NCI-H1092 (cell line): ENCODE measurements at places on chromosomes 2 and 18.

DNA sequence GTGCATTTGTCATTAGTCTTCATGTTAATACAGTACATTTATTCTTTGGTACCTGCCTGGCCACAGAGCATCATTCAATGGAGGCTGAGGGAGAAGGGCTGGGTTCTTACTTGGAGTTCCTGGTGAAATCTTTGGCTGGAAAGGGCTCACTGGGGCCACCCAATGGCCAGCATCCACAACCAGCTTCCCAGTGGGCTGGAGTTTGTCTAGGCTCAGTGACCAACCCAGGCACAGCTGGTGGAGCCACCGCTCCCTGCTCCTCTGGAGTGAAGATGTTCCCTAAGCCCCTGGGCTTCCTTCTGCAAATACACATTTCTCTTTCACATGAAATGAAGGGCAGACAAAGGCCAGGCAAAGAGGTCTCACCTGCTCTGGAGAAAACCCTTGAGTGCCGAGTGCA, 34.4 kb downstream of the EHD3 start:
- DNase-seq, result no peak

GRCh38 chr2:84856787-84857186, 24.1 kb downstream of the TRABD2A start:
- DNase-seq, result no peak

DNA sequence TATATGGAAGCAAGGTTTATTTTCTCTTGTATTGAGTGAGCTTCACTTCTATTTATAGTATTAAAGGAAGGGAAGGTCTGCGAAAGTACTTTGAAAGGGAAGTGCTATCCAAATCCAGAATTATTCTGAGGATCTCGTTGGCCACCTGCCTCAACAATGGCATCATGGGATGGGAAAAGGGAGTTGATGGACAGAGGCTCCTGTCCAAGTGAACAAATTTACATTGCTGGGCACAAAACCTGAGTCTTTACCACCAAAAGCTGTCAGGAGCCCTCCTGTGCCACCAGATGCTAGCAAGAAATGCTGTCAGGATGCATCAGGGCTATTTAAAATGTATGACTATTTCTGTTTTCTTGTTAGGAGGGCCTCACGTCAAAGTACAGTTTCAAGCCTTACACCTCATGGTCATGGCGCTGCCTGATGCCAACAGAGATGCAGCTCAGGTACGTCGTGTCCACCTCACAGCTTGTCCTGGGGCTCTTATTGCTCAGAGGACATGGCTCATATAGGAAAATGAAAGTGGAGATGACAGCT, 157.3 kb downstream of the ARHGAP28 start:
- no peak for DNase-seq

- DNase-seq, result no peak
Observed at GRCh38 chr2:233705911-233706506, 6.7 kb upstream of the UGT1A5 start.

GRCh38 chr2:68290901-68291300, 28.8 kb downstream of the CNRIP1 start:
- no peak for DNase-seq

- no peak for DNase-seq
Observed at GRCh38 chr2:181066333-181066732, 85.9 kb downstream of the UBE2E3 start.

GRCh38 chr18:35949090-35949489, 23.4 kb upstream of the RMP24 start:
- no peak for DNase-seq

DNA sequence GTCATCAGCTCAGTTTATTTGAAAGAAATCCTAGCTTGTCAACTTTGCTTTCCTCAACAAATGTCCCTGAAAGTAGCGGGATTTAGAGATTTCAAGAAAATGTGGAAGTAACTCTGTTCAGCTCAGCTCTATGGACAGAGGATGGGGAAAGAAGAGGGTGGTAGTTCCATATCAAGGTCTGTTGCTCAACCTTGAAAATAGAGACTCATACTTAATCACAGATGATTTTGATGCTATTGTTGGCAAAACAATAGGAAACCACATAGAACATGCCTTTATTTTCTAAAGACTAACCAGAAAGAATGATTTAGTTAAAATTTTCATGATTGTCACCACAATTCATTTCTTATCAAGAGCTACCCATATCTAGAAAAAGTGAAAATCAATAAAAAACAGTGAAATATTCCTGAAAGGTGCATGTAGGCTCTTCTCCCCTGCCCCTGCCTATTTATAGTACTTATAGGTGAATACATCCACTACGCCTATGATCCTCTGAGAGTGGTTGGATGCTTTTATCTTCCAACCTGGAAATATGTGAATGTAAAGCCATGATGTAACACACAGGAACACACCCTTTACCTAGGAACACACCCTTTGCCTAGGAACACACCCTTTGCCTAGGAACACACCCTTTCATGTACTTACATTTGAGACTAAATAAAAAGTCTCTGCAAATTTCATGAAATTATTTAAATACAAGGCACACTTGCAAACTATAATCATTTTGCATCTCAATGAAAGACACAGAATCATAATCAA, 65.8 kb downstream of the ETAA1 start:
- DNase-seq, result no peak

GRCh38 chr2:152571048-152571766, 146.1 kb downstream of the PRPF40A start:
- no peak for DNase-seq

DNA sequence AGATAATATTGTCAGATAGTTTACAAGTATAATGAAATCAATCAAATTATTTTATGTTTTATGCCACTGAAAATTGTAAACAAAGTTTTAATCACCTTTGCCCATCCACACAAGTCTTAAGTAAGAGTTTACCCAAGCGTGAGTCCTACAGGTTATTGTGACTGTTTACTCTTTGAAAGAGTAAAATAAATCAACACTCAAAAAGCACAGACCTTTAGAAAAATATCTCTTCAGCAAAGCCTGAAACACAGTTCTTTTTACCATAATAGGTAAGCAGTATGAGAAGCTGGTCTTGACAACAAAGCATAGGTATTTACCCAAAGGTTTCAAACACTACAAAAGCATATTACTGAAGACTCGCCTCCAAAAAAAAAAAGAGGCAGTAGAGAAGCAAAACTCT, 3.7 kb downstream of the ROCK2 start:
- DNase-seq, result no peak

GRCh38 chr2:27356382-27357181, at the start of gene GTF3C2:
TSS of gene GTF3C2 (minus strand) at chr2:27356764. CDS start at chr2:27343554, 13,210 bp downstream.
- peak; percentile 93 for DNase-seq

GRCh38 chr18:65938592-65939372, 188.0 kb downstream of the CDH7 start:
- peak; percentile 17 for DNase-seq

DNA sequence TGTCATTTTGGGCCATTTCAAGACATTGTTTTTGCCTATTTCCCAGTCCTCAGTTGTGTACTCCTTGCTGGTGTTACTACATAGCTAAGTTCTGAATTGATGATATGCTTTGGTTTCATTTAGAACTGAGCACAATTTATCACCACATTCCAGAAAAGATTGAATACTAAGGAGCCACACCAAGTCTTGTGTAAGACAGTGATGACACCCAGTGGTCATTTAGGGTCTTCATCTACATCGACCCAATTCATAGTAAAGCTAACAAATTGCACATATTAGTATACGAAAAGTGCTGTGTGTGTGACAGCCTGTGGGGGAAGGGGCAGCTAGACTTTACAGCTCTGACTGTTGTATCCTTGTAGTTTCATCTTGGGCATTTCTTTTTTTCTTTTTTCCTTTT, 10.9 kb upstream of the DLX2 start:
- no peak for DNase-seq
